ENCODE measurements at places on chromosomes 4 and X.

- H3K36me3 ChIP-seq = no peaks in the 10 kb centered on the region
- no peak overlapping the region for H3K27ac ChIP-seq
- DNase-seq = no peak
- H3K4me1 ChIP-seq = peaks cover 36% of the 10 kb centered on the region
These were observed 104.9 kb upstream of the SOD3 start for GRCh38 chr4:24690436-24690835.

GRCh38 chr4:37389967-37390580 is 145.5 kb downstream of the NWD2 start:
- H3K27me3 ChIP-seq = no peaks in the 10 kb centered on the region
- peak; percentile 78 for DNase-seq
- peaks cover 11% of the 10 kb centered on the region for H3K4me1 ChIP-seq

DNA sequence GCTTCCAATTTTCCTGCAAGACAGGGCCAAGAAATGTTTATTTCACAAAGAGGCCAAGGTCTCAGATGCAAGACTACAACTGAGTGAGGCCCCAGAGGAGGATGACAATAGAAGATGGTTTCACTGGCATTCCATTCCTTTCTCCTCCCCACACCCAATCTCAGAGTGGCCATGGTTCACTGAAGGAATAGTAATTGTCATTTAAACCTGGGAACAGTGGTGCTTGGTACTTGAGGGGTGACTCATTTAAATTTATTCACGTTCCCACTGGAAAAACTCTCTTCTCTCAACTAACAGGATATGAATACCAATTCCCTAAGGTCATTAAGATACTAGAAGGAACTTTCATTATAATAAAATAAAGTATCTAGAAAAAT is 35.3 kb upstream of the CXCL8 start:
- no peaks in the 10 kb centered on the region for H3K36me3 ChIP-seq
- peak; percentile 73 for DNase-seq
- no peaks in the 10 kb centered on the region for H3K27me3 ChIP-seq
- no peak overlapping the region for H3K4me3 ChIP-seq
- peak overlapping the region; percentile 86 for H3K27ac ChIP-seq
- H3K4me1 ChIP-seq = peaks cover 24% of the 10 kb centered on the region

- no peak overlapping the region for H3K4me3 ChIP-seq
- H3K27me3 ChIP-seq = no peaks in the 10 kb centered on the region
- DNase-seq = peak; percentile 46
- H3K4me1 ChIP-seq = no peaks in the 10 kb centered on the region
- H3K36me3 ChIP-seq = no peaks in the 10 kb centered on the region
These were observed 220.4 kb upstream of the AGTR2 start for GRCh38 chrX:115949900-115950822.

DNA sequence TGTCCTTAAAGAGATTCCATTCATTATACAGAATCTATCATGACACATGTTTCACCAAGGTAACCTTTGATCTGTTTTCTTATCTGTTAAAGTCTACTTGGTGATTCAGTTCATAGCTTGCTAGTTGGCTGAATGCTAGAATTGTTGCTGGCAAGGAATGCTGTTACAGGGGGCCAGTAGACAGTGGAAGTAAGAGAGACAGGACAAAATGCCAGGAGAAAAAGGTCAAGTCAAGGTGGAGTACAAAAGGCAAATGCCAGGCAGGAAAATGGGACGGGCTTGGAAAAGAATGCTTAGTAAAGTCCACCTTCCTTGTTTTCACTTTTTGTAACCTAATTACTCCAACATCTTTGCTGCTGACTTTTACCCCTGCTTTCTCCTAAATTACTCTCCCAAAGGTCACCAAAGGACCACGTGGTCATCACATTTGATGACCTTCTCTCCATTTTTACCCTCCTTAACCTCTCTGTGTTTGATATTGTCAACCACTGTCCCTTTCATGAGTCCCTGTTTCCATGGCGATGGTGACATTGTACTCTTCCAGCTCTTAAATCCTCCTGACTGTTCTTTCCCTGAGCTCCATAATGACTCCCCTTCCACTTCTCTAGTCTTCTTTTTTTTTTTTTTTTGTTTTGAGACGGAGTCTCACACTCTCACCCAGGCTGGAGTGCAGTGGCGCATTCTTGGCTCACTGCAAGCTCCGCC is 24.5 kb upstream of the TAPT1 start:
- H3K4me1 ChIP-seq = no peaks in the 10 kb centered on the region
- no peaks in the 10 kb centered on the region for H3K36me3 ChIP-seq
- H3K27ac ChIP-seq = no peak overlapping the region
- DNase-seq = peak; percentile 46
- no peak overlapping the region for H3K4me3 ChIP-seq
- H3K27me3 ChIP-seq = no peaks in the 10 kb centered on the region

GRCh38 chr4:142815834-142816233 is 30.3 kb downstream of the INPP4B start:
- H3K4me1 ChIP-seq = no peaks in the 10 kb centered on the region
- H3K27me3 ChIP-seq = no peaks in the 10 kb centered on the region
- DNase-seq = no peak
- H3K4me3 ChIP-seq = no peak overlapping the region
- H3K27ac ChIP-seq = no peak overlapping the region
- no peaks in the 10 kb centered on the region for H3K36me3 ChIP-seq

DNA sequence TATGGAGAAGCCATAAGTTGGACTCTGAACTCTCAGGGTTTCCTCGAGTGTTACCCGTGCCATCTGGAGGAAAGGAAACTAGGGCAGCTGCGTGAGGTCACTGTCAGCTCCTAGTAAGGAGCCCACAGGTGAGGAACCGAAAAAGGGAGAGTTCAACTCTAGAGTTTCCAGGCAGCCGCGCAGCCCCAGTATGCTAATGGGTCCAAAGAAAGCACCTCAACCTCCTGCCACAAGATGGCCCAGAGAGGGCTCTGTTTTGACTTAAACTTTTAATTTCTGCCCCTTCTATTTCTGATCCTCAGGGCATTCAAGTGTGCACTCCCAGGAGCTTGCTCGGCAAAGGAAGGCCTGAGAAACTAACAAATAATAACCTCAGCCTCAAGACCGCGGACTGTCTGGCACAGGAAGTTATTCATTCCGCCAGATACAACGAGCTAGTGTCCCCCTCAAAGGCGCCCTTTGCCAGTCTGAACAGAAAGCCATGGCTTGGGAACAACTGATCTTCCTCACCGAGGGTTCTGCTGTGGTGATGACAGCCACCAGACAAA is 13.9 kb downstream of the SCARB2 start:
- peak; percentile 72 for DNase-seq
- no peaks in the 10 kb centered on the region for H3K27me3 ChIP-seq
- H3K4me3 ChIP-seq = no peak overlapping the region
- H3K36me3 ChIP-seq = no peaks in the 10 kb centered on the region

DNA sequence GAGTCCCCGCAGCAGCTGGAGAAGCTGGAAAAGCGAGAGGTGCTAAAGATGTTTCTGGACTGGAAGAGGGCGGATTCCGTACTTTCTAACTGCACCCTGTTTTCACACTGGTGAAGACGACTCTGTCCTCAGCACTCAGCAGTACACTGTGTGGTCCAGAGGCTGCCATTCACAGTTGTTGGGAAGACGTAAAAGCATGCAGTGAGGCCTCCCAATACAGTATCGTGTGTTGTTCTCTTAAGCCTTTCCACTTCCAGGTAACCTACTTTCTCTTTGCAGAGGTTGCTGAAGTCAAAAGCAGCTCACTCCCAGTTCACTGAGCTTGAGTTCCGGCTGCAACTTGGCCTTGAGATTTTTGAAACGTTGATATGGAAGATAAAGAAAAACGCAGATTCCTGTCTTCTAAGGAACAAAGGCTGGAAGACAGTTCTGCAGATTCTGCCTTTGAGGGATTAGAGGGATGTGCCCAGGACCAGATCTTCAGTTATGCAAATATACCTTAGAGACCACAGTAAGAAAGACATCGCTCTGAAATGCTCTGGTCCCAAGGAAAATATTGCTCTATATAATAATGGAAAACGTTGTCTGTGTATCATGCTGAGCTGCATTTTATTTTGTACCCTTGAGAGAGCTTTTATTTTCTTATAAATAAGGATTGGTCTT is 540.9 kb downstream of the TRIML1 start:
- peak; percentile 9 for DNase-seq
- no peak overlapping the region for H3K4me3 ChIP-seq
- H3K36me3 ChIP-seq = no peaks in the 10 kb centered on the region
- no peak overlapping the region for H3K27ac ChIP-seq

DNA sequence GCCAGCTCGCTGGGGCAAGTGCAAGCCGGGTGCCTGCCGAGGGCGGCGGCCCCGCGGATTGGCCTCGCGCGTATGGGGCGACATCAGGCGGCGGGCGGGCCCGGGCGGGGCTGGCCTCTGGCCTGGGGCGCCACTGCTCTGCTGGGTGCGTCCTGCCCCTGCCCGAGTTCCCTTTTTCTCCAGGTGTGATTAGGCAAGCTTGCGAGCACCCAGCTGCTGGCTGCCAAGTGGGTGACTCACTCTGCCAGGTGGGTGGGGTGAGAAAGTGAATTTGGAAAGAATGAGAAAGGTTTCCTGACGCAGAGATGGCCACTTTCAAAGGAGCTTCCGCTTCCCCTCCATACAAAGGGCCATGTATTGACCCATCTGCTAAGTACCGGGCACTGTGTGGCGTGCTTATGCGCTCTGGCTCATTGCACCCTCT is 32.5 kb downstream of the FGFBP1 start:
- peaks cover 5% of the 10 kb centered on the region for H3K36me3 ChIP-seq
- peak; percentile 75 for DNase-seq
- H3K4me1 ChIP-seq = peaks cover 6% of the 10 kb centered on the region

GRCh38 chr4:176631611-176632010 is 161.1 kb downstream of the VEGFC start:
- H3K27ac ChIP-seq = no peak overlapping the region
- no peaks in the 10 kb centered on the region for H3K27me3 ChIP-seq
- H3K36me3 ChIP-seq = no peaks in the 10 kb centered on the region
- no peaks in the 10 kb centered on the region for H3K4me1 ChIP-seq

GRCh38 chr4:1721003-1721665 is at the start of the genes TACC3 and TMEM129:
TSS of gene TACC3 (plus strand) at chr4:1721521. CDS start at chr4:1723422, 1,901 bp downstream.
TSS of gene TMEM129 (minus strand) at chr4:1721323. CDS start at chr4:1720837, 486 bp downstream.
- H3K27me3 ChIP-seq = no peaks in the 10 kb centered on the region
- H3K4me3 ChIP-seq = peak within 1 kb of the TSS; percentile 95
- peaks cover 12% of the 10 kb centered on the region for H3K4me1 ChIP-seq
- DNase-seq = peak; percentile 98

DNA sequence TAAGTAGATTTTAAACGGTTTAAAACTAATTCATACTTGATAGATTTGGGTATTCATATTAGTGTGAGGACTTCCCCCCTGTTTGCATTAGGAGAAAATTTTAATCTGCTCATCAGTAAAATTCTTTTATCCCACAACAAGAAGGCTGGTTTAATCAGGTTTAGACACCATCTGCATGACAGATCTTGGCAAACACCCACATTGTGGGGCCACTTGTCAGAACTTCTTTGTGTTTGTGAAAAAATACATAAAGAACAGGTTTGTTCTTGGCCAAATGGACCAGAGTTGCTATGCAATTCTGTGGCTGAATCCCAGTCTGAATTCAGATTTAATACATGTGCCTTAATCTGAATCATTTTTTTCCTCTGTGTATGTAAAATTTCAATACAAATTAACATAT is 121.1 kb downstream of the REPS2 start:
- H3K36me3 ChIP-seq = no peaks in the 10 kb centered on the region
- no peaks in the 10 kb centered on the region for H3K4me1 ChIP-seq
- no peak for DNase-seq

DNA sequence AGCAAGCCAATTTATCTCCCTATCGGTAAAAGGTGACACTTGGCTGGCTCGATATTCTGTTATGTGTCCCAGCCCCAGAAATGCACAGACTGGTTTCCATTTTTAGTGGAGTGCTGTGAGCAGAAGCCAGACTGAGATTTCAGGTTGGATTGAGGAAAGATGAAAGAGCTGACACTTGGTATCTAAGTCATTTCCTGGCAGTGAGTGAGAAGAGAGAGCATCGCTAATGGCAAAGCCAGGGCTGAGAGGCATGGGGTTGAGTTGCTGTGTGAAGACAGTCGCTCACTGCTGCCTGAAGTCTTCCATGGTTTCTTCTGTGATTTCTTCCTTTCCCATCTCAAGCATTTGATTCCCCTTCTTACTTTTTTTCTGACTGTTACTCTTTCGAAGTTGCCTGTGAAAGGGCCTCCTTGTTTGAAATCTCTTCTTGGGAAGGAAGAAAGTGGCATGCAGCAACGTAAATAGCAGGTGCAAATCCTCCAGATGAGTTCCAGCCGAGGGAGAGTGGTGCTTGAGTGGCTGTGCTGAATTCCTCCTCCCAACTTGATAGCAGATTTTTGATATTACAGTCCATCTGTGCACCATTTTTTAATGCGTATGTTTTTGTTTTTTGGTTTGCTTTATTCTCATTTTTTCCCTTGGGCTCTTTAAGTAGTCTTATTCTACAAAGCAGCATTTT is 109.2 kb upstream of the LIMCH1 start:
- H3K4me1 ChIP-seq = peaks cover 27% of the 10 kb centered on the region
- H3K36me3 ChIP-seq = no peaks in the 10 kb centered on the region
- H3K27ac ChIP-seq = no peak overlapping the region
- H3K27me3 ChIP-seq = no peaks in the 10 kb centered on the region
- no peak overlapping the region for H3K4me3 ChIP-seq

DNA sequence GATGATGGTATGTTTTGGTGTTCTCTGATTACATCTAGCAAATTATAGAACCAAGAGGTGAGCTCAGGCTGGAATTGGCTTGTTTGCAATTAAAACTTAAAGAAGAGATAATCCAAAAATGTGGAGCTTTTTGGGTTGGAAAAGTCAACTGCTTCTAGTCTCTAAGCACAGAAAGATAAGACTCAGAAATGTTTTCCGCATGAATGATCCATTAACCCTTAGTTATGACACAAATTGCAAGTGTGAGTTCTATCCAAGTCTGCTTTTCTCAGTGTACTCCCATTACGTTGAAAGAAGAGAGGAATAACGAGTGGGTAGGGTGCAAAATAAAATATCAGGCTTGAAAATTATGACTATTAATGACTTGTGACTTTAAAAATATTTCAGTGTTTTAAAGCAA is 38.5 kb downstream of the HPGD start:
- H3K27ac ChIP-seq = no peak overlapping the region
- H3K4me1 ChIP-seq = no peaks in the 10 kb centered on the region
- no peak for DNase-seq
- no peak overlapping the region for H3K4me3 ChIP-seq

DNA sequence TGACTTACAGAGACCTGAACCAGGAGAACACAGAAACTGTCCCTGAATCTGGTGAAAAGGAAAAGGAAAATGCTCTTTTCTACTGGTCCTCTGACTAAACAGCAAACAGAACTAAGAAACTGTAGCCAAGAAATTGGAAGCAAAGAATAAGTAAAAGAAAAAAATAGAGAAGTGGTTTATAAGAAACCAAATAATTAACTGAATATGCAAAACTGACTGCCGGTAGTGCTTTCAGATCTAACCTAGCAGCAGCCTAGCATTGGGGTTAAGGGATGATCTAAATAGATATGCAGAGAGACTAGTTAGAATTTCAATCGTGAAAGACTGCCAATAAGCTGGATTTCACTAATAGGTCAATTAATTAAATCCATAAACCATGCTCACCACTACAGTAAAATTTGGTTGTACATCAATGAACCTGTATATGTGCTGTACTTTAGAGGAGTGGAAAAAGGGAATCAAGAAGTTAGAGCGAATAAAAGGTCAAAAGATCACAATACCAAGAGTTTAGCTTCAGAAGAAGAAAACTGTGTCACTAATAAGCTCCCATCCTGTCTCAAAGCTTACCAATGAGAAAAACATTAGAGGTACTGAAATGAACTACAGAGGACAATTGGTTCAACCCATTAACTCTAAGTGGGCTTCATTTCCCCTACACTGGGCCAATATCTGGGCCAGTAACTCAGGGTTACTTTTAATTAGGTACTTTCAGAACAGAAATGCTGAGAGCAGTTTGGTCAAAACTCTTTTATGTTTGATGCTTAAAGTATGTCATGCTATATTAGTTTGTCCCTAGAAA is 53.6 kb downstream of the KLHL13 start:
- no peak for DNase-seq
- no peak overlapping the region for H3K4me3 ChIP-seq
- H3K36me3 ChIP-seq = no peaks in the 10 kb centered on the region
